D721Med (cell line): ENCODE measurements at places on chromosomes 12 and 14.

DNA sequence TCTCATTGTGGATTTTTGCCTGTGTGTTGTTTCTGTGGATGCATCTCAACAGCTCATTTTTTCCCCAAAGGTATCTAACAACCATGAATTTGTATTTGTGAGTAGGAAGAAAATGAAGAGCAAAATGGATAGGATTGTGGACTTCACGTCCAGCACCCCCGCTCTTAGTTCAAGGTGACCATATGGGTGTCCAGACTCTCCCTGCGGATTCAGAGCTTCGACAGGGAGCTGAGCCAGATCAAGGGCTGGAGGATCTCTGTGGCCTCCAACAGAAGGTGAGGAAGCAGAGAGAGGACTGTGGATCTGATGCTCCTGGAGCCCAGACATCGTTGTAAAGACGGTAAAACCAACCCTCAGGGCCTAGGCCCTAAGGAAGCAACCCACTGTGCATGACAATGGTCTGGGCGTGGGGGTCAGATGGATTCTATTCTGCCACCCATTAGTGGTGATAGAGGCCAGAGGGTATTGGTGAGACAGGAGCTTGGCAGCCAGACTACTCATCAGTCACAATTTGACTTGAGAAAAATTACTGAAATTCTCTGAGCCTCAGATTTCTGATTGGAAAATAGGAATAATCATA, 659.7 kb upstream of the TMEM132C start:
- DNase-seq = no peak

DNA sequence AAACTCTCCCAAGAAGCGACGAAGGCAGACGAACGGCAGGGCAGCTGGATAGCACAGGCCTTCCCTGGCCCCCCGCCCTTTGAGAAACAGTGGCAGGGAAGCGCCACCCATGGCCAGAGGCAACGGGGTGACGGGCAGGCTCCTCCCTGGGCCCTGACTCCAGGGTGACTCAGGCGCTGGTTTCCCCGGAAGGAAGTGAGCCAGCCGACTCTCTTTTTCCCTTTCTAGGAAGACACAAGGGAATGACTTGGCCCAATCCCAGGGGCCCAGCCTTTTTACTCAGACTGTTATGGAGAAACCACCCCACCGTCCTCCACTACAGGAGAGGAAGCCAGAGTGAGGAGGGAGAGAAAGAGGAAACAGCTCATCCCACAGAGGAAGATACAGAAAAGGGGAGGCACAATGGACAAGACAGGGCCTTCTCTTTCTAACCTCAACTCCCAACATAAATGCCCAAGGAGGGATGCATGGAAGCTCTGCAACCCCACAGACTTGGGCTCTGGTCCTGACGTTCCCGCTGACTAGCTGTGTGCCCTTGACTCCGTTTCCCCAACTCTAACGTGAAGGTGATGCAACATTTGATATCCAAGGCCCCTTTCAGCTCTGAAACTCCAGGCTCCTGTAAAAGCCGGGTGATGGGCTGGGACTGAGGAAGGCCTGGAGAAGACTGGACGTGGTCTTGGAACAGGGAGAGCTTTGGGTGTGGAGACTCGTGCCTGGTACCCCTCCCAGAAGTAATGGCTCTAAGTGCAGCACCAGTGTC, 27.9 kb downstream of the ACTN1 start:
- DNase-seq = no peak

- DNase-seq = no peak
Observed at GRCh38 chr14:100841066-100841760, 15.3 kb downstream of the MEG3 start.

GRCh38 chr12:102118874-102119273, 1.0 kb downstream of the NUP37 start:
- DNase-seq = no peak

GRCh38 chr14:77970646-77971045, 170.7 kb downstream of the ADCK1 start:
- DNase-seq = no peak

DNA sequence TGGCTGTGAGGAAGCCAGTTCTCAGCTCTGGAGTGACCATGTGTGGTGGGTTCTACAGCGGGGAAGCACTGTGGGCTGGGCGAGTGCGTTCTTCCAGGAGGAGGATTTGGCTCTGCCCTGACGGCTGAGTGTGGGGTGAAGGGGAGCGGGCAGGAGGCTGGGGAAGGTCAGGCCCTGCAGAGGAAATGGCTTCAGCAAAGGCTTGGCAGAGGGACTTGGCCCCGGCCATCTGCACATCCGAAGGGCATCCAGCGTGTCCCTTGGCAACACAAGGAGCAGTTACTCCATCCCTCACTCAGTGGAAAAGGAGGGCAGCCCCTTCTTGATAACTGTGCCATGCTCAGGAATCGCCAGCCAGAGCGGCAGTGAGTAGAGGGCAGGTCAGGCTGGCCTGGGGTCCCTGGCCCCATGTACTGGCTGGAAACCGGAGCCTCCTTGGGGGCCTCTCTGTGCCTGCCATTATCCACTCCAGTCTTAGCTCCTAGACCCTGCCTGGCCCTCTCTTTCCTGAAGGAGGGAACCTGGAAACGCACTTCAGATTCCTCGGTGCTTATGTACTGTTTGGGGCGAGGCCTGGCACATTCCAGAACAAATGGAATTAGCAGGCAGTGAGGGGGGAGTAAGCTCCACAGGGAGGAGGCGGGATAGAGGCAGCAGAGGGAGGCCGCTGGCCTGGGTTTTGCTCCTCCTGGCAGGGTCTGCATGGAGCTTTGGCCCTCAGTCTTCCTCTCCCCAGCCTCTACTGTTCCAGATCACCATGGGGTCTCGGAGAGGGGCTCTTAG, 133.6 kb upstream of the NCOR2 start:
- no peak for DNase-seq

- DNase-seq = no peak
Observed at GRCh38 chr12:67998379-67998778, 9.1 kb downstream of the IFNG-AS1 start.

- no peak for DNase-seq
Observed at GRCh38 chr14:63666335-63666734, 24.7 kb upstream of the WDR89 start.

DNA sequence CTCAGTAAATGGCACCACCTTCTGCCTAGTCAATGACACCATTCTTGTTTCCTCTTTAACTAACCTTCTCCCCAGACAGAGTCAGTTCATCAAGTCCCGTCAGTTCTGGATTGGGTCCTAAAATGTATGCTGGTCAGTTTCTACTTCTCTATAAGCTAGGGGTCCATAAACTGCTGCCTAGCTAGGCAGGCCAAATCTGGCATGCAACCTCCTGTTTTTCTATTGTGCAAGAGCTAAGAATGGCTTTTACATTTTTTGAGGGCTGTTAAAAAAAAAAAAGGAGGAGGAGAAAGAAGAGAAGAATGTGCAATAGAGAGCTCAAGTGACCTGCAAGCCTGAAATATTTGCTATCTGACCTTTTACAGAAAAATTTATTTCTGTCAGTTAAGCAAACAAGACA, 6.4 kb upstream of the TMED10 start:
- DNase-seq = no peak

DNA sequence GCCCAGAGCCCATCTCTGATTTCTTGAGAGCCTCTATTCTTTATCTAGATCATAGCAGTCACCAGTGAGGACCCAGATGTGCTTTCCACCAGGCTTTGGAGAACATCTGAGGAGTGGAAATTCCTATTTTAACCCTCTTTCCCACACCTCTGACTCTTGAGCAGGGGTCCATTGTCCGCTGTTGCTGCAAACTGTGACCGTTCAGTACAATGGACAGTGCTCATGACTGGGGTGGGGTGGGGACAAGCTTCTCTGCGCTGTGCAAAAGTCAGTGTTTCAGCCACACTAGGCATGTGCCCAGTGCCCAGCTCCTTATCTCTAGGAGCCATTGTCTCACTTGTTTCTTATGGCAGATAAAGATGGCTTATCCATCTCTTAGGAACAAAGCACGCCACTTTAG, 16.9 kb upstream of the KRT7 start:
- DNase-seq = no peak

- DNase-seq = no peak
Observed at GRCh38 chr14:103423050-103423461, 37.8 kb downstream of the MARK3 start.

- DNase-seq = no peak
Observed at GRCh38 chr14:83163016-83163415, 1629.4 kb upstream of the SEL1L start.

GRCh38 chr12:107759410-107759809, 1.5 kb downstream of the PRDM4 start:
- DNase-seq = no peak

- DNase-seq = no peak
Observed at GRCh38 chr14:64278458-64278857, 15.7 kb downstream of the ESR2 start.

DNA sequence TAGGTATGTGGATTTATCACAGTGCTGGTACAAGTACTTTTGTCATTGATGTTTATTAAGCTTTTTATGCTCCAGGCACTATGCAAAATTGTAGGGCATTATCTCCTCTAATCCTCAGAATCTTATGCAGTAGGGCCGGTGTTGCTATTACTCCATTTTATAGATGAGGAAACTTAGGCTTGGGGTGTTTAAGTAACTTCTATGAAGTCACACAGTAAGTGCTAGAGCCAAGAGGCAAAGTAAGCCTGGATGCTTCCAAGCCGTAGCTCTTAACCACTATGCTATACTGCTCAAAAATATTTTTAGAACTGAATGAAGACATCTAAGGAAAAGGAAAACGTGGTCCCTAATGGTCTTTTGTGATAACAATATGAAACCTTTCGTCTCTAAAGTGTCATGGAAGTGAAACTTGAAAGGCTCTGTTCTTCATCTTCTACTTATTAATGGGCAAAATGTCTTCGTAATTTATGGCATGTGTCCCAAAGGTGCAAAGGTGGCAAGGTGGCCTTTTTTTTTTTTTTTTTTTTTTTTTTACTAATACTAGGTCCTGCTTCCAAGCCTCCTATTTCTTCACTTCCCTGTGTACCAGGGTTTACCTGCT, 85.2 kb downstream of the ETV6 start:
- no peak for DNase-seq

- DNase-seq = no peak
Observed at GRCh38 chr12:119914666-119915065, 37.5 kb upstream of the CIT start.

GRCh38 chr12:68776976-68777610, 30.9 kb upstream of the MDM2 start:
- DNase-seq = no peak

GRCh38 chr12:1220127-1221092, 229.4 kb downstream of the ERC1 start:
- no peak for DNase-seq

DNA sequence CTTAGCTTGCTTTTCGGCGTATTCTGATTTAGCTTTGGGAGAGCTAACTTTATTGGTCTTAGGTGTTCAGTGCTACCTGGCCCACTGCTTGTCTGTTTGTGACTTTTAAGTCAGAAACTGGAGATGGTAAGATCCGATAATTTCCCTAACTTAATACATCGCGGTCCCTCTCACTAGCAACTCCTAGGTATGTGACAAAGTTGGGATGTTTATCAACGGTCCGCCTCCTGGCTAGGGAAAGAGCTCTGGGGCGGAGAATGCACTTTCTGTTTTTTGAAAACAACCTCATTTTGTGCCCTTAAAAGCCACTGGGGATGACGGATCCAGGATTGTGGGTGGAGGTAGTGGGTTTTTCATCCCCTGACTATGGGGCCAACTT, 1.2 kb downstream of the CDKN1B start:
- no peak for DNase-seq

DNA sequence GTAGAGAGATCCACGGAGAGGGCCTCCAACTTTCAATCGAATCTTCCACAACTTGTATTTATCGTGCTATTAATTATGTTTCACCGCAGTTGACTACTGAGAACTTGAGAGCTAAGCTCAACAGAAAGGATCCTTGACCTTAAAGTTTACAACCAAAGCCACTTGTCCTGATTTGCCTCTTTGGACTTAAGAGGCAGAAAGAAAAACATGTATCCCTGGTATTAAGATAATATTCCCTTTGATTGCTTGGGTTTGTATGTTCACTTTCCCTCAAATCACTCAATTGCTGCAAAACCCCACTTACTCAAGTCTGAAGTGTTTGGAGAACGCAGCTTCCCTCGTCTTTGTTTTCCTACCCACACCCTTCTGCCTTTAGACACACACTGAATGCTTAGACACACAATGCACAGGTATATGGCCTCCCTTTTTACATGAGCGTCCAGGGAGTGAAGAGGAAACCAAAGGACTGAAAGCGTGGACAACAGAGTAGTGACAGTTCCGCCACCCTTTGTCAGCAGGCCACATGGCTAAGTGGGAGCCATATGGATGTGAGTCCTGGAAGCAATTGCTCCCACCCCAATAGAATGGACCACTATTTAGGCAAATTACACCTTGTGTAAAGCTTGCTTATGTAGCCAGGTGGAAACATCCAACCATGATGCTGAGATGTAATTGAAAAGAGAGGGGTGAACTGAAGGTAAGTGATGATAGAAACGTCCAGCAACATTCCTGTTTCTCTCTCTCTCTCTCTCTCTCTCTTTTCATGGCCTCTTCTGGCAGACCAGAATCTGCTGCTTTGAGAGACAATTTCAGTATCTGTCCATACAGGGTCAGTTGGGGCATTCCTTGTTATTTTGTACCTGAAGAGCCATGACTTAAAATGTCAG, 1.4 kb upstream of the PKP2 start:
- no peak for DNase-seq

GRCh38 chr12:46480724-46481123, 108.2 kb upstream of the SLC38A2 start:
- no peak for DNase-seq

DNA sequence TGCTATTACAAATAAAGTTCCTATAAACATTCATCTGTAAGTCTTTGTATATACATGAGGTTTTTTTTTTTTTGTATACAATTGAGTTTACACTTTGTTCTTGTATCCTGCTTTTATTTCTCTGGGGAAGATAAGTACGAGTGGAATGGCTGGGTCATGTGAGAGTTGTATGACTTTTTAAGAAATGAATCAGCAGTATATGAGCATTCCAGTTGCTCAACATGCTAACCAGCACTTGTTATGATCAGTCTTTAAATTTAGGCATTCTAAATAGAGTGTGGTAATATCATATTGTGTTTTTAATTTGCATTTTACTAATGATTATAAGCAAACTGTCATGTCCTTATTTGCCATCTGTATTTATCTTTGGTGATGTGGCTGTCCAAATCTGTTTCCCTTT, 44.7 kb upstream of the AMIGO2 start:
- DNase-seq = no peak
